LHCN-M2 (cell line): ENCODE measurements at places on chromosomes 3 and 15. TPM values are rescaled to one million over a fixed set of nuclear protein-coding genes. Genes with fewer than 3 reads are reported as not detected.

The CACNA2D2 gene
- not detected in 2 replicates for total RNA-seq

The ZNF609 gene
- 12.5 and 13.1 TPM in 2 replicates for total RNA-seq

The IMPG2 gene
- 0.19 and 0.23 TPM in 2 replicates for total RNA-seq

The OXSR1 gene
- total RNA-seq, result 78.9 and 81.3 TPM in 2 replicates

The ARGFX gene
- not detected in 2 replicates for total RNA-seq

The P2RY14 gene
- 0.19 TPM in 1 of 2 replicates, not detected in the other for total RNA-seq
